ENCODE measurements at places on chromosomes 16 and 17. TPM values are rescaled to one million over a fixed set of nuclear protein-coding genes. Genes with fewer than 3 reads are reported as not detected.

The CAVIN1 gene
- total RNA-seq, result 6.7 TPM

The SMIM5 gene
- 1.9 TPM for total RNA-seq

The CLEC19A gene
- total RNA-seq, result 0.15 TPM

The HS3ST3B1 gene
- total RNA-seq, result 0.80 TPM

The CD300A gene
- 0.45 TPM for total RNA-seq

The SCGB1C2 gene
- not detected for total RNA-seq

The SMIM36 gene
- not detected for total RNA-seq

The RTN4RL1 gene
- not detected for total RNA-seq

The UTS2R gene
- not detected for total RNA-seq

The DOC2A gene
- total RNA-seq, result 18.0 TPM

The DHX58 gene
- 45.6 TPM for total RNA-seq

The KCTD19 gene
- 3.8 TPM for total RNA-seq

The ARMC5 gene
- 13.2 TPM for total RNA-seq

The ANKRD40 gene
- 68.5 TPM for total RNA-seq

The CD300E gene
- total RNA-seq, result not detected

The KRTAP4-5 gene
- not detected for total RNA-seq

The OTOP3 gene
- not detected for total RNA-seq

The MARF1 gene
- 61.3 TPM for total RNA-seq

The KRTAP9-9 gene
- not detected for total RNA-seq

The SEPHS2 gene
- 109 TPM for total RNA-seq

The MFAP4 gene
- total RNA-seq, result not detected

The KRT32 gene
- not detected for total RNA-seq

The NPTX1 gene
- total RNA-seq, result 0.21 TPM

The MPO gene
- not detected for total RNA-seq

Data from Calu3 (cell line).